ENCODE measurements at places on chromosomes 12 and 14. TPM values are rescaled to one million over a fixed set of nuclear protein-coding genes. Genes with fewer than 3 reads are reported as not detected.

Gene KRT6C
- total RNA-seq: not detected

Gene HCAR1
- not detected for total RNA-seq

Gene RASSF8
- 116 TPM for total RNA-seq

Gene CD9
- total RNA-seq: 43.6 TPM

Gene CCDC85C
- 7.2 TPM for total RNA-seq

Gene BRMS1L
- total RNA-seq: 5.4 TPM

Gene FAR2
- total RNA-seq: not detected

Gene PGAM5
- 91.2 TPM for total RNA-seq

Gene SLC25A47
- not detected for total RNA-seq

Gene KRT8
- total RNA-seq: 441 TPM

Gene STON2
- 0.40 TPM for total RNA-seq

Gene DIO3
- total RNA-seq: not detected

Gene ALDH2
- 14.9 TPM for total RNA-seq

Gene DPY19L2
- total RNA-seq: 2.4 TPM

Gene IL22
- not detected for total RNA-seq

Gene GATC
- 32.8 TPM for total RNA-seq

Gene CD163
- not detected for total RNA-seq

Gene CIROP
- total RNA-seq: not detected

Gene ABCD2
- not detected for total RNA-seq

Gene ISM2
- total RNA-seq: 0.29 TPM

Gene TMEM119
- total RNA-seq: not detected

Gene ADIPOR2
- 28.1 TPM for total RNA-seq

Gene GPRC5D
- not detected for total RNA-seq

Gene OR4E2
- not detected for total RNA-seq

Gene PLEKHH1
- total RNA-seq: 12.5 TPM

Gene CNIH1
- 351 TPM for total RNA-seq

Gene RASSF9
- 0.07 TPM for total RNA-seq

Gene KRT6B
- not detected for total RNA-seq

Measured in NCI-H460 (cell line).